ENCODE measurements at places on chromosomes 2 and 18.

- no peak for DNase-seq
Observed at GRCh38 chr2:61658841-61659780, 121.0 kb upstream of the XPO1 start.

DNA sequence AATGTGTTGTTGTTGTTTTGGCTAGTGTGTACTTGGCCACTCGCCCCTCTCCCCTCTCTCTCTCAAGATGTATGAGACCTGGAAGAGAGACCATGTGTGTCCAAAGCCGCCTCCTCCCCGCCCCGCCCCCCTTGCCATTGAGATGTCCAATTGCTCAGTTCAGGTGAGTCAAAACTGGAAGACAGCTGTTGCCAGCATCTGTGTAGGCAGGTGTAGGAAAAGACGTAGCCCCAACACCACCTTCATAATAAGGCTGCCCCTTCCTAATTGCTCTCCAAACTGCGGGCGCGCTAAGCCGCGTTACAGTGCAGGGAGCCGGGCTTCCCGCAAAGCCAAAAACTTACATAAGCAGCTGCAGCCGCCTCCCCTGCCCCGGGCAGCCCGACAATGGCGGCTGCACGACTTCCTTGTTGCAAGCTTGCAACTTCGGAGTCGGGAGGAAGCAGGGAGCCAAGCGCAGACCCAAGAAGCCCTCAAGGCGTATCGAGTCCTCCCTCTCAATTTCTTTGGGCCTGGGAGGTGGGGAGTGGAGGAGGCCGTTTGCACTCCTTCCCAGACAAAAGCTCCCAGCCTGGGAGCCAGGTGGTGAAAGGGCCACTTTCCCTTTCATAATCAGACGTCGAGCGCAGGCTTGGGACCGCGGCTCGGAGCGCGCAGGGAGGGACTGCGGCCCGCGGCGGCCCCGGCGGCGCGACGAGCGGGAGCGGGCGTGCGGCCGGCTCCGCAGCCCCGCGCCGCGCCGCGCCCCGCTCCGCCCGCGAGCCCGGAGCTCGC, 882 bp downstream of the ZBTB14 start:
- DNase-seq = peak; percentile 19

- no peak for DNase-seq
Observed at GRCh38 chr2:135525786-135526185, 5.2 kb downstream of the ZRANB3 start.

GRCh38 chr2:12416600-12416999, 300.1 kb upstream of the TRIB2 start:
- DNase-seq = no peak

DNA sequence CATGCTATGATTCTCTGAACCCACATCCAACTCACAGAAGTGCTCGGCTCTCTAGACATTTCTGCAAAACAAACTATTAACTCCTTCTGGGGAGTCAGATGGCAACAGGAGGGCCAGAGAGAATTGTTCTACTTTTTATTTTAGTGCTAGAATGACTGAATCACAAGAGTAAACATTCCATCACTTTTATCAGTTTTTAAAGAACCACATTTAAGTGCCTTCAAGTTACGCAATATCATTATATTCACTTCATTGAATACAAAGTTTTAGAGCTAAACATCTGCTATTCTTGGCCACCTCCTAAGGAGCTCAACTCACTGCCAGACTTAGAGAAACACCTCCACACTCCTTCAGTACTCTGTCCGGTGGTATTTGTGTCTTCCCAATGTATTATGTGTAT, 22.4 kb downstream of the B4GALT6 start:
- no peak for DNase-seq

DNA sequence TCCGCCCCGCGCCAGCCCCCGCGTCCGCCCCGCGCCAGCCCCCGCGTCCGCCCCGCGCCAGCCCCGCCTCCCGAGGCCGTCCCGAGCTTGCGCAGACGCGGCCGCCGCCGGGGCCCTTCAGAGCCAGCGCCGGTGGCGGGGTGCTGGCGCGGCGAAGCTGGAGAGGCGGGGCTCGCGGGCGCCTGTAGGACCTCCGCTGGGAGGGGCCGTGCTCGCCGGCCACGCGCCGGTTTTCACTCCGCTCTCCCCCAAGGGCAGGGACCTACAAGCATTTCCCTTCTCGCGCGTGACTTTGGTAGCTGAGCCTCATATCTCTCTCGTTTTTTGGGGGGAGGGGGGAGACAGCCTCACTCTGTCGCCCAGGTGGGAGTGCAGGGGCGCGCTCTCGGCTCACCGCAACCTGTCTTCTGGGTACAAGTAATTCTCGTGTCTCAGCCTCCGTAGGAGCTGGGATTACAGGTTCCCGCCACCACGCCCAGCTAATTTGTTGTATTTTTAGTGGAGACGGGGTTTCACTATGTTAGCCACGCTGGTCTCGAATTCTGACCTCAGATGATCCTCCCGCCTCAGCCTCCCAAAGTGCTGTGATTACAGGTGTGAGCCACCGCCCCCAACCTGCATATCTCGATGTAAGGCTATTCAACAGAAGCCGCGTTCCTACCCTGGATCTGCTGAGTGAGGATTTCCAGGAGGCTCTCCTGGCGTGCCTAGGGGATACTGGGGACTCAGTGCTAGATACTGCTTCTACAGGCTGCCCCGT, at the start of gene ZNF514:
Gene ZNF514 (minus strand): TSS at position 159 of the 760 bp plus-strand sequence. CDS start 6,595 bp downstream, outside the sequence.
- DNase-seq = peak; percentile 35

DNA sequence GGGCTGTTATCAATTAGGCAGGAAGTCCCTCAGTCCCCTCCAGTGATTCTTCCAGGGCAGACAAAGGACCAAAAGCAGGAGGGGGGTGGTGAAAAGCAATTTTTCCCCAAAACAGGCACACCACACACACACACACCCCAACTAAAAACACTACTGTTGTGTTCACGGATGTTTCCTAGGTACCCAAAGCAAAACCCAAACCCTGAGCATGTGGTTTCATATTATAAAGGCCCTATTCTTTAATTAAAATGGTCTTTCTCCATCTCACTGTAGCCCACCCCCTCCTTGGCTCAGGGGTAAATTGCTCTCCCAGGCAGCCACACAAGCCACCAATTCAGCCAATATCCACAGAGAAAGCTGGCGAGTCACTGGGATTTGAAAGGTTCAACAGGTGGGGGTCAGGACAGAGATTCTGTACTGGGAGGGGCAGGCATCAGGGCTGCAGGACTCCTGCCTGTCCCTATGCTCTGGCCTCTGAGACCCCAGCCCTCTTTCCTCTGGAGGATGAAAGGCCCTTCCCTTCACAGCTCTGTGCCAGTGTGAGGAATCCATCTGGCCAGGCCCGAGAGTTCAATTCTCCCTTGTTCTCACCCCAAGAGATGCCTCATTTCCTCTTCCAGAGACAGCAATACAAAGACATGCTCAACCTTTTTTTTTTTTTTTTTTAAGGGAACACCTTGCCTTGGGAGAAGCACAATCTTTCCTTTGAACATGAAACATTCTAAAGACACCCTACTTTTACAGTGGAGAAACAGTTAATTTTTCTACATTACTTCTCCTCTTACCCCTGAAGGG, 43.6 kb downstream of the SPRED2 start:
- no peak for DNase-seq

GRCh38 chr2:203973000-203973399, 36.4 kb downstream of the ICOS start:
- DNase-seq = no peak

DNA sequence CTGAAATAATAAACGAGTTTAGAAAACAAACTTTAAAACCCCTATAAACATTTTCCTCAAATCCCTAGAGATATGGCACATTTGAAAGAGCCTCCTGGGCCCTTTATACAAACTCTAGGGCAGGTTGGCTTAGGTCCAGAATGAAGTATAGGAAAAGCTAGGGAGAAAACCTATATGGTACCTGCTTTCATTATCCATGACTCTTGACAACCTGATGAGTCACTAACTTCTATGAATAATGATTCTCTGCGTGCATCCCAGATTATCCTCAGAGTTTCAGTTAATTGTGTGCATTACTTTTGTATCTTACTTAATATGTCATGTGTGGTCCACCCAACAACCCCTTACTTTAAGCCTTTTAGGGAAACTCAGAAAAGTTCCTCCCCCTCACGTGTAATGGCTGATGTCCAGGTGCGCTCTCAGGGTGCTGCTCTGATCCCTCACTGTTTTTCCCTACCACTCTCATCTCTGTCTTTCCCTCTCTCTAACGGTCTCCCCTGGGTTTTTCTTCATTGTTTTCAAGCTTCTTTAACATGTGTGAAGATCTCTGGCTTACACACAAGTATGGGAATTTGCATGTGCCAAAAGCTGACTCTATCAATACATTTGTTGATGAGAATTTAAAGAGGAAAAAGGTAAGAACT, 78.5 kb downstream of the LRP1B start:
- DNase-seq = no peak

DNA sequence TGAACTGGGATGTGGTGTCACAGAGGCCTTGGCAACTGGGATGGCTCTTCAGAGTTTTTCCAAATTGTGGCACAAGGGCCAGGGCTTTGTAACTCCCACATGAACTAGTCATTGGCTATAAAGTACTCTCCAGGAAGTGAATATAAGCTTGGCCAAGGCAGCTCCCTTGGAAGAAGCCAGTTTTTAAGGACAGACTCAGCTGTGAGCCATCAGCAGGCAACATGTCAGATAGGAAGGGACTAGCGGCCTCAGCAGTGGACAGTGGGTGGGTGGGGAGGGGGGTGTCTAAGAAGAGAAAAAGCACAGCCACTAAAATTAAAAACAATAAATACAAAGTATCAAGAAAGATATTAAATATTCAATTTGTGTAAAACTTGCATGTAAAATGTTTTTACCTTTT, 691.1 kb upstream of the PIK3C3 start:
- no peak for DNase-seq

GRCh38 chr2:151553-152334, 105.4 kb upstream of the FAM110C start:
- no peak for DNase-seq

GRCh38 chr2:150555611-150556356, 68.3 kb upstream of the RND3 start:
- DNase-seq = no peak

DNA sequence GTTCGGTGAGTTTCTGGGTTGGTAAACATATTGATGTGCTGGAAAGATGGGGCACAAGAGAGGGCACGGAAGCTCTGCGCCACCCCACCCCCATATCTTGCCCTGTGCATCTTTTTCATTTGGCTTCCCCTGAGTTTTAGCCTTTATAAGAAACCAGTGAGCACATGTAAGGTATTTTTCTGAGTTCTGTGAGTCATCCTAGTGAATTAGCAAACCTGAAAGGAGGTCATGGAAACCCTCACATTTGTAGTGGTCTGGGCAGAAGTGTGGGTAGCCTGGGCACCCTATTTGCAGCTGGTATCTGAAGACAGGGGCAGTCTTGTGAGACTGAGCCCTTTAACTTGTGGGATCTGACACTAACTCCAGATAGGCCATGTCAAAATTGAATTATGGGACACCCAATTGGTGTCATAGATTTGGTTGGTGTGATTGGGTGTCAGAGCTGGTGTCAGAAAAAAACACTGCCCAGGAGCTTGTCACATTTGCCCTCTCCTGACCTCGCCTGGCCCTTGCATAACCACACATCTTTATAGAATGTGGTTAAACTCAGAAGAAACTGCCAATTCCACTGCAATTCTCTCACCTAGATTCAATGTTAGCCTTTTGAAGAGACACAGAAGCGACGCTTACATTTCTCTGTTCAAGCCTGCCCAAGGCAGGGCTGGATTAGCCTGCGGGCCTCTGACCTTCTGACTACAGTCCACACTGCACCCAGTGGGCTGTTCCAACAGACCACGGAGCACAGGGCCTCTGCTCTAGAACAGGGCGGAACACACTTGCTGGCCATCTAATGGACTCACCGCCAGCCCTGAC, 12.0 kb upstream of the GALM start:
- no peak for DNase-seq

GRCh38 chr2:207073801-207074678, 91.7 kb downstream of the KLF7 start:
- no peak for DNase-seq

DNA sequence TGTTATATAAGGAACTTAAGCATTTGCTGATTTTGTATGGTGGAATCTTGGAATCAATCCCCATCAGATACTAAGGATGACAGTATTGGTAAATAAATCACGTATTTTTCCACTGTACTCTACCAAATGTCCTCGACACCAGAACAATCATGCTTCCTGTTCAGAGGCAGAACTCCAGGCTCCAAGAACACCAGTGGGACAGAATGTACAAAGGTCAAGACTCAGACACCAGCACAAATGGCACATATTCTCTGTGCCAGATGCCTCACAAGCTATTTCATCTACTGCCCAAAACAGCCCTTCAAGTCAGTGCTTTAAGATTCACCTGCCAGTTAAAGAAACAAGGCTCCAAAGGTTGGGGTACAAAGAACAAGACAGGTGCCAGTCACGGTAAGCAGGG, 420.5 kb downstream of the STK39 start:
- DNase-seq = no peak

- DNase-seq = no peak
Observed at GRCh38 chr18:9804517-9805104, 81.2 kb upstream of the TXNDC2 start.

GRCh38 chr2:132253496-132254305, 91.9 kb upstream of the ANKRD30BL start:
- DNase-seq = no peak

DNA sequence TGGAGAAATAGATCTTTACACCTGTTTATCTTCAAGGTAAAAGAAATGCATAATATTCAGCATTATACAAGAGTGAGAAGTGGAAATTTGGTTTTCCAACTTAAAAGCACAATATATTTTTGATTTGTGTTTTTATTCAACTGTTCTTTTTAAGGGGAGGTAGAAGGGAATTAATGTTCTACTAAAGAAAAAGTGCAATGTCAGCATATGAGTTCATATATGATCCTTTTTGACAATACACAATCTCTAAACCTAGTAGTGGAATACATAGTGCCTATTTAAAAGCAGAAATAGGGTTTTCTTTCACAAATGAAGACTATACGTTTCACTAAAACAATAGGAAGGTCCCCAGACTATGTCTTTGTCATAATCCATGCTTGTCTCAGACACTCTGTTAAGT, 63.2 kb upstream of the ATP5MC3 start:
- no peak for DNase-seq

DNA sequence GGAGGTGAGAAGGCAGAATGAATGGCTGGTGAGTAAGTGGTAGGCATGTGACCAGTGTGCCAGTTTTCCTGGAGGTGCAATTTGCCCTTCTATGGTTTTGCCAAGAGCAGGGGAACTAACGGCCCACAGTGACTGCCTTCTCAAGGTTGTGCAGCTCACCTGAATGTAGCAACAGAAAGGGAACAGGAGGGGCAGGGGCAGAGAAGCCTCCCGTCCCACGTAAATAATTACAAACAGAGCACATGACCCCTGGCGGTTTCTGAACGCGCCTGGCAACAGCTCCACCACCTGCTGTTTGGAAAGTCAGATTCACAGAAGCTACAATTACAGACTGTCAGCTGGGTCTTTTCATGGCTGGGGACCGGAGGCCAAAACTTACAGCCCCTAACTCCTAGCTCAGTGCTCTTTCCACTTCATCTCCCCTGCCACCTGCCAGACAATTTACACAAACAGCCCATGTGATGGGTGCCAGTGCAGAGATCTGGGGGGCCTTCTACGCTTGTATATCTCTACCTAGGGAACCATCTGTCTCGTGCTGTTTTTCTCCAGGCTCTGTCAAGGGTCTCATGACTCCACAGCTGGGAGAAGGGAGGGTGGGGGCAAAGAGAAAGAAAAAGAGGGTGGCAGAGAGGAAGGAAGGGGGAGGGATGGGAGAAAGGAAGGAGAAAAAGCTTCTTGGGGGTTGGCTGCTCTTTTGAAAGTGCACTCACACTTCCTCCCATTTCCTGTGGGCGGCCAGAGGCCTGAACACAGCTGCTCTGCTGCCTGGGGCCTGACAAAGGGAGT, 69.6 kb downstream of the POLR1A start:
- peak; percentile 60 for DNase-seq

GRCh38 chr2:149076863-149077412, 38.4 kb downstream of the LYPD6B start:
- no peak for DNase-seq
